ENCODE measurements at places on chromosomes 12 and 14.
A peak's percentile ranks its signal among the peaks of the same experiment; 100 is the strongest.

DNA sequence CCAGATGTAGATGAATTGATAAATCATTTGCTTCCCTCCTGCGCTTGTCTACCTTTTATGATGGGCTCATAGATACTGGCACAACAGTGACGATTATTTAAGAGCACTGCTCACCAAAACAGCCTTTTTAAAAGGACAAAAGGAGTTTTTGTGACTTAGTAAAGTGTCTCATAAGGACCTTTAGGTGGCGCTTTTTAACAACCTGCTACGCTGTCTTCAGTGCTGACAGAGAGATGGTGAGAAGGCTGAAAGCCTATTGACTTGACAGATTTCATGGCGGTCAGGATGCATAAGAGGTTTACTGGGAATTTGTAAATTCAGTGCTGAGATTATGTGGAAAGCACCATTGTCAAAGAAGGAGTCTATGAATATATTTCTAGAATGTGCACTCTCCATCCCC is 87.6 kb downstream of the SLC15A5 start:
- H3K4me3 ChIP-seq, result no peak overlapping the region
- no peak overlapping the region for H3K27ac ChIP-seq
- H3K4me1 ChIP-seq, result no peaks in the 10 kb centered on the region
- H3K27me3 ChIP-seq, result no peaks in the 10 kb centered on the region

DNA sequence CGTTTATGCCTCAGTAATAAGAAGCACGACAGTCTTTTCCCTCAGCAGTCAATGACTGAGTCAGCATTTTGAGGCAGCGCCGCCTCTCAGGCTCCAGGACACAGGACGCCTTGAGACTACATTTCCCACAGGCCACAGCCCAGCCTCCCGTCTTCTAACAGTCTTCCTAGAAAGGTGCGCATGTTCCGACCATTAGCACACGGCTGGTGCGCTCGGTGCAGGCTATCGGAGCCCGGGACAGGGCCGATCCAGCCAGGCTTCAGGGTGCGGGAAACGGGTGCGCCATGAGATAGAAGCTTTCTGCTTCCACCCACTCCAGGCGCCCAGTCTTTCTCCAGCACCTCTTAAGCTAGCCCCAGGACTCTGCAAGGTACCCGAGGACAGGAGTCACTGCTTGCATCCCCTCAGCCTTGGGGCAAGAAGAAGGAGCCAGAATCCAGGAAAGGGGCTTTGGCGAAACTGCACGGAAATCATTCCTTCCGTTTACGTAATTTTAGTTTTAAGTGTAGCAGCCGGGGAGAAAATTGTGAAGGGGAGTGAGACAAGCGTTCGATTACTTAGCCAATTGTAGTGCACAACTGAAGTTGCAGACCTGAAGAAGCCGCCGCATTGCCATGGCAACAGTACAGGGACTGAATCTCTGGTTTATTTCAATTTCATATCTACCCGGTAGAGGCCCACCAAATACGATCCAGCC is 54.0 kb downstream of the ZNF641 start:
- DNase-seq, result peak; percentile 72
- H3K4me1 ChIP-seq, result no peaks in the 10 kb centered on the region
- no peaks in the 10 kb centered on the region for H3K27me3 ChIP-seq
- no peak overlapping the region for H3K27ac ChIP-seq

GRCh38 chr12:15859116-15859515 is 23.1 kb upstream of the STRAP start:
- H3K4me3 ChIP-seq, result no peak overlapping the region
- H3K36me3 ChIP-seq, result no peaks in the 10 kb centered on the region
- H3K27me3 ChIP-seq, result no peaks in the 10 kb centered on the region
- no peak overlapping the region for H3K27ac ChIP-seq
- no peak for DNase-seq
- peaks cover 1% of the 10 kb centered on the region for H3K4me1 ChIP-seq

GRCh38 chr12:100267603-100268281 is 765 bp downstream of the SCYL2 start:
- H3K4me1 ChIP-seq, result no peaks in the 10 kb centered on the region
- no peaks in the 10 kb centered on the region for H3K27me3 ChIP-seq
- H3K27ac ChIP-seq, result no peak overlapping the region
- peak overlapping the region; percentile 93 for H3K4me3 ChIP-seq
- no peak for DNase-seq

DNA sequence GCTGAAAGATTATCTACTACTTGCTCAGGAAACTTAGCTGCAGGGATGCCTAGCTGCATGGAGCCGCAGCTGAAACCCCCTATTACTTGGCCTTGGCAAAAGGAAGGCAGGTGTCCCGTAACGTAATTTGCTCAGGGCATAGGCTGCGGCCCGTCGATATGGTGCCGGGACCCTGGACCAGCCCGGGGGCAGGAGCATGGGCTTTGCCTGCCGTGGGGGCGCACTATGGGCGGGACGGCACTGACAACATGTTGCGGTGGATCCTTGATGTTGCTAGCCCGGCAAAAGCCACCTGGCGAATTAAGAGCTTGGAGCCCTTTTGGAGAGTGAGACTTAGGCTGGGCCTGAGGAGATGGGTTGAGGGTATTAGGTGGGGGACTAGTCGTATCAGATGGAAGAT is 1551.2 kb downstream of the AACS start:
- no peak for DNase-seq
- no peak overlapping the region for H3K27ac ChIP-seq
- no peak overlapping the region for H3K4me3 ChIP-seq
- H3K27me3 ChIP-seq, result no peaks in the 10 kb centered on the region
- H3K4me1 ChIP-seq, result no peaks in the 10 kb centered on the region

DNA sequence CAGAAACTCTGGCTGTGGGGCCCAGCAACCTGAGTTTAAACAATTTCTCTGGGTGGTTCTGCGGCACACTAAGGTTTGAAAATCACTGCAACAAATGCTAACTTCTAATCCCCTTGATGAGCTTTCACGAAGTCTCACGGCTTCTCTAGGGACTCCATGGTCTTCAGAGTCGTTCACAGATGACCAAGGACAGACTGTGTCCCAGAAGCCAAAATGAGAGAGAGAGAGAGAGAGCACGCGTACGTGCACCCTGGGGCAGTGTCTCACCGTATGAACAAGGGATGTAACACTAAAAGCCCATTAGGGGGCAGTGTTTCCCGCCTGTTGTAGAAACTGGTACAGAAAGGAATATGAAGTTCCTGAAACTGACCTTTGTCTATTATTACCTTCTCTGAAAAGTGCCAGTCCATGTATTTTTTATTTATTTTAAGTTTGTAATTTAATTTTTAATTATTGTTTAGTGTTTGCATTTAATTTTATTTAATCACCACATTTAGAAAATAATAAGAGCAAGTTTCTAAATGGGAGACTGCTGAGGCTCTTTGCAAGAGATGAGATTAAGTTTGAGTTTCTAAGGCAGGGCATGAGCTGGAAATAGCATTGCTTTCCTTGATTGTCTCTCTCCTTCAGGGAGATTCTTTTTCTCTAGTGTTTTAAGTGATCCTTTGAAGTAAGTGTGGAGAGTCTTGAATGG is 3.4 kb downstream of the APOLD1 start:
- peaks cover 15% of the 10 kb centered on the region for H3K27me3 ChIP-seq
- DNase-seq, result no peak
- H3K27ac ChIP-seq, result no peak overlapping the region
- no peaks in the 10 kb centered on the region for H3K36me3 ChIP-seq

All from iPS DF 6.9 (cell line).